Activated naive CD4-positive, alpha-beta T cell treated with anti-CD3 and anti-CD28 coated beads, Interleukin-2, amount 10 ng/mL, durations not matched to agents 5 hours and 36 hours (primary cell): ENCODE measurements at places on chromosomes 1 and 21. TPM values are rescaled to one million over a fixed set of nuclear protein-coding genes. Genes with fewer than 3 reads are reported as not detected.

Gene CLCNKB
- total RNA-seq = not detected

Gene RIMS3
- 3.9 TPM for total RNA-seq

Gene FMO3
- not detected for total RNA-seq

Gene UQCRHL
- 1.1 TPM for total RNA-seq

Gene SLC45A1
- total RNA-seq = 0.25 TPM

Gene IL6R
- 11.6 TPM for total RNA-seq

Gene RGS18
- not detected for total RNA-seq

Gene EPHB2
- not detected for total RNA-seq

Gene CCDC30
- total RNA-seq = 2.2 TPM

Gene FAM163A
- total RNA-seq = not detected

Gene EPHA10
- total RNA-seq = not detected

Gene HES2
- 0.12 TPM for total RNA-seq

Gene CCT3
- total RNA-seq = 186 TPM

Gene KCNA3
- total RNA-seq = 82.1 TPM

Gene ANKRD35
- total RNA-seq = 0.10 TPM

Gene PRKAA2
- not detected for total RNA-seq

Gene RBP7
- total RNA-seq = not detected

Gene PEAR1
- 0.31 TPM for total RNA-seq

Gene TENT5C
- 24.2 TPM for total RNA-seq

Gene TCHHL1
- total RNA-seq = not detected

Gene CACNA1E
- total RNA-seq = 0.05 TPM

Gene CATSPERE
- 0.58 TPM for total RNA-seq

Gene PROK1
- not detected for total RNA-seq
